ENCODE measurements at places on chromosomes 6 and 20.

- no peak for DNase-seq
Measured at GRCh38 chr6:78771586-78771985, 95.8 kb upstream of the IRAK1BP1 start.

- DNase-seq = no peak
Measured at GRCh38 chr20:15834857-15835256, 738.4 kb downstream of the KIF16B start.

- no peak for DNase-seq
Measured at GRCh38 chr6:110938171-110938570, 20.3 kb upstream of the GTF3C6 start.

GRCh38 chr6:138891255-138891986 lies 95.5 kb downstream of the ECT2L start:
- no peak for DNase-seq

DNA sequence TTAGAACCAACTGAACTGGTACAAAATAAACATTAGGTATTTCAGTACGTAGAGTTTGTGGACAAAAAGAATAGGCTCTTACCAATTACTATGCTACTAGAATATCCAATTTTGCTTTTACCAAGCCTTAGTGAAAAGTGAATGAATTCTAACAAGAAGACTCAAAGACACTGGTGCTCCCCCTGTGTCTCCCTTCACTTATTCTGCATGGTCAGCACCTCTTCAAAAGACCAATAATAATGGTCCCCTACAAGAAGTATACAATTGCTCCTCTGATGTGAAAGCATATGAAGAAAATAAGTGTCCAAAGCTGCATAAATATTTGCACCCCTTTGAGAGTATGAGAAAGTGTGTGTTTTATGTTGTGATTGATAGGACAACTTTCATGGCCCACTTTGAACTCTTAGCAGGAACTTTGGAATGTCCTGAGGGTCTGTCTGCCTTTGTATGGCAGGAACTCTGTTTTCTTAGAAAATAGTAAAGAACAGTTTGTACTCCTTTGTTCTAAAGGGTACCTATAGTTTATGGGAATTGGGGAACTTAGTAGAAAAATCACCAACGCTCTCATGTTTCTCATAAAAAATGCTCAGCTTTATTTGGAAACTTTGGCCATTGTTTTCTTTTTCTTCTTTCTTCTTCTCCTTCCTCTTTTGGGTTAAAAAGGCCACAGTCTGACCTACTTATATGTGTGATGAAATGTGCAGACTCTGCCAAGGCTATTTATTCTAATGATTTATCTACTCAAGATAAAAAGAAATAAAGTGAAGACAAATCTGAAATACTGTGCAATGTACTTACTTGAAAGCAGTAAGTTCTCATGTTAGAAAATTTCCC lies 352.4 kb downstream of the LAMA2 start:
- no peak for DNase-seq

GRCh38 chr6:166318649-166319600 lies 10.7 kb upstream of the PRR18 start:
- DNase-seq = peak; percentile 49

DNA sequence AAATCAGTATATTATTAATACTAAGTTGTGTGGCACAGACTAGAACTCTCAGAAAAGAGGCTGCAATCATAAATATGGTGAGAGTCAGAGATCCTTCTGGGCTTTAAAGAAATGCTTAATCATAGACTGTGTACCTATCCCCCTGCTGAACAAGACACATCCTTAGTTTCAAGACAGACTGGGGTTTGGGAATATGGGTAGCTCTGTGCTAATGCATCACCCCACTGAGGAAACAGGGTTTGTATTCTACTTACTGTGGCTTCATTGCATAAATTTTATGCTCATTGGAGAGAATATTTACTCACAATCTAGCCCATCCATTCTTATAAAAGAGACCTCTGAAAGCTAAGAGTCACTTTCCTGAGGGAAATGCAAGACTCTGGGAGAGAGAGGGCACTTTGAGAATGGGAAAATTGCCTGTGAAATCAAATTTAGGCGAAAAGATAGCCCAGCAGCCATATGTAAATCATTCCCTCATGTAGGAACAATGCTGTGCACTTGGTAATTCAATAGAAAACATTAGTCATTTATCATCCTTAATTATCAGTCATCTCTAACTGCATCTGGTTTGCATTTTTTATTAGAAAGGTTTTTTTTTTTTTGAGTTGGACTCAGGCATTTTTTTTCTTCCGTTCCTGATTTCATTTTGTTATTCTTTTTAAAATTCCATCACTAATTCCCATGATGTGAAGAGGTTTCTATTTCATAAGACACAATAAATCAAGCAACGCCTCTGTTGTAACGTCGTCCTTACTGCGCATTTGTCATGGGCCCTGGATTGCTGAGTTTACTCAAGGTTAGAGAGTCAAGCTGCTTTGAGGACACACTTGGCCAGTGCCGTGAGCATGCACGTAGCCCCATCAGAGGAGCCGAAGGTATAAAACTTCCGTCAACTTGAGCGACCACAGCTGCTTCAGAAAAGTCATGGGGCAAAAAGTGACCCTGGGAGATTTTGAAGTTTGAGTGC lies 91.8 kb downstream of the TRMT11 start:
- DNase-seq = no peak

GRCh38 chr6:136945072-136945471 lies 23.0 kb downstream of the SLC35D3 start:
- DNase-seq = no peak

GRCh38 chr6:9463311-9463710 lies 951.6 kb downstream of the TFAP2A start:
- DNase-seq = no peak

DNA sequence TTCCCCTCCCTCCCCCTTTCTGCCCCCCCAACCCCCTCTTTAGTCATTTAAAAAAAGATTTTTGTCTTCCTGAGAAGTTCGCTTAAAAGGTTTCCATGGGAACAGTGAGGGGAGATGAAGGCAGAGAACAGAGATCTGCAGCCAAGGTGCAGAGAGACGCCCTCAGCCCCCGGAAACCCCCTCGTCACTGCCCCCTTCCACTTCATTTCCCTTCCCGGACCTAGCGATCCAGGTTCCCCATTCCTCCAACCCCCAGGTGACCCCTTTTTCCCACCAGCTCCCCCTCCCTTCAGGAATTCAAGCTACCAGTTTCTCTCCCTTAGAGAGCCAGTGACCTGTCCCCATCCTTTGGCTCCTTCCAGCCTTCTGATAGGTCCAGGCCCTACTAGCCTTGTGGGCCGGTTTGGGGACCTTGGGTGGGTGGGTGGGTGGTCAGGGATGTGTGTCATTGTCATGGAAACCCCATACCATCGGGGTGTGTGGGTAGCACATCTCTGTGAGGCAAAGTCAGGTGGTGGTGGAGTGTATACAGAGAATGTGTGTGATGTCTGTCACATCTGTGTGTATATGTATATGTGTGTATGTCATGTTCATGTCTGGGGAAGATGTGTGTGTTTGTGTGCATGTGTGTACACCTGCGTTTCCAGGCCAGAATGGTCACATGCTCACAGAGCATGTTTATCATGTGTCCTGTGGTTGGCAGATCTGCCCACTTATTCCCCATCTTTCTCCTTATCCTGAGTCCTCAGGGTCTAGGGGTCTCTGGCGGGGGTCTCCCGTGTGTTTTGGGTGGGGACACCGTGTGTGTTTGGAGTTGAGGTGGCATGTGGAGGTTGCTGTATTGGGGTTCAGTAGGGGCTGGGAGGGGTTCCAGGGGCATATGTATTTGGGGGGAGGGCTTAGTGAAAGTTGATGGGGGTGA lies 7.0 kb downstream of the SYNGAP1 start:
- DNase-seq = peak; percentile 33

DNA sequence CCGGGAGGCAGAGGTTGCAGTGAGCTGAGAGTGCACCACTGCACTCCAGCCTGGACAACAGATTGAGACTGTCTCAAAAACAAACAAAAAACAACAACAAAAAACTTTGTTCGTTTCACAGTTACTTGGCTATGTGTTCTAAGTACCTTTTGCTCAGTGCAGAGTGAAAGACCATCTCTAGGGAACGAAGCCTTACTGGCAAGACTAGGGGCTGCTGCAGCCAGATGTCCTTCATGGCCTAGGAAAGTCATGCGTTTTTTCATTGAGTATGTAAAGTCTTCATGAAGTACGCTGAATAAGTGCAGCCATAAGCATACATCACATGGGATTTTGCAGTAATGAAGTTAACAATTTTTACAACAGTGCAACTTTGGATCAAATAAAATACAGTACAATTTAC lies 111.1 kb downstream of the JARID2 start:
- no peak for DNase-seq

GRCh38 chr6:103105686-103106085 lies 1712.2 kb downstream of the GRIK2 start:
- DNase-seq = no peak

- DNase-seq = peak; percentile 55
Measured at GRCh38 chr6:100879317-100879716, 1.8 kb downstream of the ASCC3 start.

GRCh38 chr6:137764464-137764863 lies 102.6 kb upstream of the TNFAIP3 start:
- no peak for DNase-seq

GRCh38 chr6:114092943-114093342 lies 122.0 kb upstream of the HDAC2 start:
- DNase-seq = no peak

GRCh38 chr6:135217663-135218062 lies 36.6 kb downstream of the MYB start:
- no peak for DNase-seq

- no peak for DNase-seq
Measured at GRCh38 chr6:15153191-15153590, 92.7 kb upstream of the JARID2 start.

DNA sequence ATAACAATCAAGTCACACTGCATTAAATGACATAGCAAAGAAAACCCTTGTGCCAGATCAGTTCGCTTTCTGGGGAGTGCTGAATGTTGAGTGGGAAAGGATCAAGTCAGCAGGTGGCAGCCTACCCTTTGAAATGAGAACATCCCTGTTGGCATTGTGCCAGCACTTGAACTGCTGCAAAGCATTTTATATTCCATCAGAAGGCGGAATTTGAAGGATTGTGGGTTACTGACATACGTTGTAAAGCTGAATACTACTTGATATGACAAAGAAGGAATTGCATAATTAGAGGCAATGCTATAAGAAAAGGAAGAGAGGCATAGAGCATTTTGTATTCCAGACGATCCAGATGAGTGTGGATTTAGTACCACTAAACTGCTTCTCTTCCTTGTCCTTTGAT lies 26.5 kb downstream of the BCKDHB start:
- peak; percentile 28 for DNase-seq

GRCh38 chr6:169933251-169933821 lies 181.9 kb downstream of the ERMARD start:
- DNase-seq = no peak

DNA sequence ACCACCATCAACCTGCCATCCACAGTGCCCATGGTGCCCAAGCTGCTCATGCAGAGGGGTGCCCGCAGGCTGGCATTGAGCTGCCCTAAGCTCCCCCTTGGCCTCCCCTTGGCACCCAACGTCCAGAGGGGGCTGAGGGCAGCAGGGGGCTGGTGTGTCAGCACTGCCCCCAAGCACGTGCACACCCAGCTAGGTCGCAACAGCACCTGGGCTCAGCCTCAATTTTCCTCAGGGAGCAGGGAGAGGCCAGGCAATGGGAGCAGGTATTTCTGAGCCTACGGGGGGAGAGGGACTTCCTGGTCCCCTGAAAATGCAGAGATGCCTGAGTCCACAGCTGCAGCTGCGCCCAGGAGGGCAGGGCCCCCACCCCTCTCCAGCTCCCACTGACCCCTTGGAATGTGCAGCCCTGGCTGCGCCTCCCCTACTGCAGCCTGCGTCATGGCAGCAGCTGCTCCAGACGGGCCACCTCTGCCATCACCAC lies 204.2 kb downstream of the ANKRD60 start:
- DNase-seq = no peak

GRCh38 chr6:138586638-138587037 lies 87.3 kb upstream of the NHSL1 start:
- no peak for DNase-seq

- no peak for DNase-seq
Measured at GRCh38 chr20:7579888-7580287, 360.4 kb downstream of the HAO1 start.

- DNase-seq = no peak
Measured at GRCh38 chr20:37231947-37232630, 29.5 kb downstream of the GHRH start.

- no peak for DNase-seq
Measured at GRCh38 chr6:45522486-45522885, 144.8 kb upstream of the SUPT3H start.

DNA sequence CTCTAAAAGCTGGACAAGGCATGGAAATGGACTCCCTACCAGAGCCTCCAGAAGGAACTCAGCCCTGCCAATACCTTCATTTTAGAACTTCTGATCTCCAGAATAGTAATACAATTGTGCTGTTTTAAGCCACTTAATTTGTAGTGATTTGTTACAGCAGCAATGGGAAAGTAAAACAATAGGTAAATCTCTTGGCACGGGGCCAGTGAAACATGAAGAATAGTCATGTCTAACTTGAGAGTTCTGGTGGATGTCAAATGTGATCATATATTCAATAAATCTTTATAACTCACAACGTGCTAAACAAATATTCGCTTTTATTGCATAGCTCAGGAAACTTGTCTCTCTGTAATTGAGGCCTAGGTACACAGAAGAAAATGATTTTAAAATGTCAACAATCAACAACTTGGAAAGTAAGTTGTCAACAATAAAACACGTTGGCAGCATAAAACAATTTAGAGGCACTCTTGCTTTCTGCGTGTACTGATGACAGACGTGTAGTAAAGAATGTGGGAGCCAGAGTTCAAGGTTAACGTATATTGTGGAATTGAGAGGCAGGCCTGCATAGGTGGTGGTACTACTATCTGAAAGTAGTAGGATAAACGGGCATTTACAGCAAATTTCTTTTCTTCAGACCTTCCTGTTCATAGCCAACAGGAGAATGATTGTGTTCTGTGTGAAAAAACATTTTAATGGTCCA lies 140.5 kb upstream of the OPRM1 start:
- no peak for DNase-seq

- DNase-seq = no peak
Measured at GRCh38 chr6:153705429-153705828, 333.6 kb upstream of the OPRM1 start.

DNA sequence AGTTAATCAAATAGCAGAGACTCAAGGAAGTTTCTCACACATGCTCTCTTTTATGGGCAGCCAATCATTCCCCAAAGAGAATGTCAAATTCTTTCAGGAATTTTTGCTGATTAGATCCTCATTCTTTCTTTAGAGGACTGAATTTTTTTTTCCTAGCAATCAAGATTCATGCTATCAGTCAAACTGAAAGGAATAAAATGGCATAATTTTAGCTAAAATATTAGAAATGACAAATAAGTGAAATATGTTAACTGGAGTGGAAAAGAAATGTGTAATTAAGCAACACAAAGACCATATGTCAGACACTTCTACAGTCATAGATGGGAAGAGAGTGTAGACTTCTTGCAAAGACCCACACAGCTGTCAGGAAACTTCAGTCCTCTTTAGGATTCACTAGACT lies 242.3 kb upstream of the RNF217 start:
- no peak for DNase-seq

- peak; percentile 48 for DNase-seq
Measured at GRCh38 chr20:34332262-34332920, 29.2 kb upstream of the AHCY start.

- no peak for DNase-seq
Measured at GRCh38 chr6:147381712-147382111, 126.8 kb upstream of the SAMD5 start.
